ENCODE measurements at places on chromosomes 11 and 22.

- DNase-seq, result no peak
Observed at GRCh38 chr11:32885556-32885955, 7.1 kb upstream of the QSER1 start.

DNA sequence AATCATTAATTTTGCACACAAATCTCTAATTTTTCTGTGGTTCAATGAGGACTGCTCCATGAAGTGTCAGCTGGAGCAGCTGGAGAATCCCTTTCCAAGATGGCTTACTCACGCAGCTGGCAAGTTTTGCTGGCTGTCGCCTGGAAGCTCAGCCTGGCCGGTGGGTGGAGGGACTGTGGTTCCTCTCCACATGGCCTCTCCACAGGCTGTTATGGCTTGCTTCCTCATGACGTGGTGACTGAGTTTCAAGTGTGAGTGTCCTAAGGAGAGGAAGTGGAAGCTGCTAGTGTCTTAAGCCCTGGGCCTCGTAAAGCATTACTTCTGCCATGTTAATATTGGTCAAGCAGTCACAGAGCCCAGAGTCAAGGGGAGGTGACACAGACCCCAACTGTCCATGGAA lies 14.0 kb upstream of the NRIP3 start:
- DNase-seq, result no peak

DNA sequence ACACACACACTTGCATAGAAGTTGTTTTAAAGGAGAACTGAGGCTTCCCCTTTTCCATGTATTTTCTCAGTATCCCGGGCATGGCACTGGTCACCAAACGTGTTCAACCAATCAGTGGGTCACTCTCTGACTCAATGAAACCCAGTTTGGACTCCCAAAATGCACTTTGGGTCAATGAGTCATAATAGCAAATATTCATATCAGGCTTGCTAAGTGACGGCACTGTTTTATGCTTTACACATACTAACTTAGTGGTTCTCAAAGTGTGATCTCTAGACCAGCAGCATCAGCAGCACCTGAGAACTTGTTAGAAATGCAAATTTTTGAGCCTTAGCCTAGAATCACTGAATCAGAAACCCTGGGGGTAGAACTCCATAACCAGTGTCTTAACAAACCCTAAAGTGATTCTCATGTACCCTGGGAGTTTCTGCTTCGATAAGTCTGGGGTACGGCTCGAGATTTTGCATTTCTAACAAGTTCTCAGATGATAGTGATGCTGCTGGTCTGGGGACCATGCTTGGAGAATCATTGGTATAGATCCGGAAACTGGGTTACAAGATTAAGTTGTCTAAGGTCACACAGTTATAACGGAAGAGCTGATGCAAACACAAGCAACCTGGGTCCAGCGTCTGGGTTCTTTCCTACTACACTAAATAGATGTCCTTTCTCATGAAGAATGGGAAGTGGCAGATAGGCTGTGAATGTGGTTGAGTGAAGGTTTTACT lies 35.6 kb downstream of the ETS1 start:
- DNase-seq, result no peak

- DNase-seq, result no peak
Observed at GRCh38 chr11:44224867-44225501, 85.0 kb downstream of the ALX4 start.

DNA sequence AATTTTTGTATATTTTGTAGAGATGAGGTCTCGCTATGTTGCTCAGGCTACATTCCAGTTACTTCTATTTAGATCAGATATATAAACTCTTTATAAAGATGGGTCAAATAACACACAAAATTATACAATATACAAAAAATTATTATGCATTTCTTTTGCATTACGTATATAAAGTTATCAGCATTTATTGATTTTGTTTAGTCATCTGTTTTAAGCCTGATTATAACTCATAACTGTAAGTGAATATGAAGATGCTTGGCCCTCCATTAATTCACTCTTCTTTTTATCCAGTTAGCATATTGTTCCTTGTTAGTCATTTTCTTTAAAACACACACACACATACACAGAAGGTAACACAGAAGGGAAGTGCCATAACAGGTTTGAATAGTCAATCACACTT lies 14.5 kb downstream of the AQP11 start:
- no peak for DNase-seq

DNA sequence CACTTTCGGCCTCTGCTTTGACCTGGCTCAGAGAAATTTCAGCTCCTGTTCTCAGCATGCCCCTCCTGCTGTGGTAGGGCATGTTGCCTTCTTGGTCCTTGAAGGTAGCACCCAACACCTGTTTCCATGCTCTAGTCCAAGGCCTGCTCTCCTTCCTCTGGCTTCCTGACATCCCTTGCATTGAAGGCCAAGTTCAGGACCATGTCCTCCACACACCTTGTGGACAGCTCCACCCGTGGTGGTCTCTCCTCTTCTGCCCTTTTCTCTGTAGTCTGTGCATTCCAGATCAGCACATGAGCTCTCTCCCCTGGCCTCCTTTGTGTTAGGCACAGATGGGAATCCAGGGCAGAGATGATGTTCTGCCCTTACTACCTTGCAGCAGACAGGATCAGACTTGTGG lies 225.3 kb downstream of the ADAMTS15 start:
- no peak for DNase-seq

DNA sequence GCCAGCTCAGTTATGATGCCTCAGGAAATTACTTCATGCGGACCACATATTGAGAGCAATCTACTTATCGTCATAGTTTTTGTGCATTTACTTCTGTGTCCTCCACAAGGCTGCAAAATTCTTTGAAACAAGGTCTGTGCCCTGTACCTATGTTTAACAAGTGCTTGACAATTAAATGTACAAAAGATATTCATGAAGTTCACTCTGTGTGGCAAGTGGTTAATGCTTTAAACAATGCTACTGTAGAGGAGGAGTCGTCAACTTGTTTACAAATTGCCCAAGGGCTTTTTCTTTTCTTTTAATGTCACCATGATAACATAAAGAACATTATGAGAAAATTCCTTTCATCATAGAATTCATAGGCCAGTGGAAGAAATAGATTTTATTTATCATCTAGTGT lies 871.5 kb upstream of the CCDC90B start:
- no peak for DNase-seq

Measured in BE2C (cell line).